Stimulated activated CD4-positive, alpha-beta T cell treated with anti-CD3 and anti-CD28 coated beads, Interleukin-12 subunit alpha, Interleukin-12 subunit beta, amount 100 ng/mL, for 4 hours (primary cell): ENCODE measurements at places on chromosomes 1 and 21.

DNA sequence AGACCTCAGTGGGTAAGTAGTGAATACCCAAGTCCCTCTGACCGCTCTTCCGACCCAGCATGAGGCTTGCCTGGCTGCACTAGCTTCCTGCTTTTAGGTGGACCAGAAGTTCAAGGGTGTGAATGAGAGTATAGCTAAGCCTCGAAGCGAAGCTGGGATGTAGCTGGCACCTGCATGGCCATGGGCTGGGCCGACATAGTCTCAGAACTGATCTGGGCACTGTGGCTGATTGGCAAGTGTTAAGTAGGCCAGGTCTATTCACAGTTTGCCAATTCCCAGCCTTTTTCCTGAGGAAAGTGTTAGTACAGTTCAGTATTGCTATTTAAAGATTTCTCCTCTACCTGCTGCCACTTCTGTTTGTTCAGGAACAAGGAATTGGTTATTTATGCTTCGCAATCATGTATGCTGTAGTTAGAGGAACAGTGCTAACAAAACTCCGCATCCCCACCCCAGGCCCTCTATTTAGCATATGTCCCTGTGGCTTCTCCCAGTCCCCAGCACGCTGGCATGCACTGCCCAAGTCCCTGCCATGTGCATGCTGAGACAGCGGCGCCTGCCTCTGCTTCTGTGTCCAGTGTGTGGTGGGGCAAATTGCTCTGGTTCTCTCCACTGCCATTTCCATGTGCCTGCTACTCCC, 16.3 kb downstream of the SPATA46 start:
- DNase-seq: no peak

- peak; percentile 99 for DNase-seq
These were observed at the start of gene PRDX1 for GRCh38 chr1:45521413-45522323. PRDX1 (minus strand) TSS chr1:45521884; CDS start chr1:45519043, 2,841 bp downstream.

- DNase-seq: no peak
These were observed at the start of gene OBSCN for GRCh38 chr1:228207851-228208821. OBSCN (plus strand) TSS chr1:228208044; CDS start chr1:228211784, 3,740 bp downstream.

DNA sequence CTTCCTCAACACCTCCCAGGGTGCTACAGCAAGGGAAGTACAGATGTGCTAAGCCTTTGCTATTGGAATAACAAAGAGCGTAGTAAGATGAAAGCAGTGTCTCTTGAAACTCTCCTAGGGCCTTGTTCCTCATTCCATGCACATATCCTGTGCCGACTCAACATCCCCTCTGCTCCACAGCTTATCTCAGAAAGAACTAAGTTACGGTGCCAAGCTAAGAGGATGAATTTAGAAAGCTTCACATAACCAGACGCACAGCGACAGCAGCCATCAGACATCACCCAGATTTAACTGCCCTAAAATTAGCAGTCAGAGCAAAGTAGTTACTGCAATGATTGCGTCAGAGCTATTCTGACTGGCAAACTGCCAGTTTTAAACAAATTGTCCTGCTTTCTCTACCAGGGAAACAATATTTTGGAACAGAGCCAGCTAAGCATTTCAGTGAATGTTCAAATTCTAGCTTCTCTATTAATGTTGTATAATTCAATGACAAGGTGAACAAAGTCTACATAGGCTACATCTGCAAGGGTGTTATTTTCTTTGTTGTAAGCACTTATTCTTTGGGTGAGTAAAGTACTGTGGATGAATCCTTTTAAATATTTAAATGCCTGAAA, 9.5 kb downstream of the SIPA1L2 start:
- DNase-seq: no peak

- no peak for DNase-seq
These were observed 182.5 kb downstream of the HUNK start for GRCh38 chr21:32055305-32055704.

DNA sequence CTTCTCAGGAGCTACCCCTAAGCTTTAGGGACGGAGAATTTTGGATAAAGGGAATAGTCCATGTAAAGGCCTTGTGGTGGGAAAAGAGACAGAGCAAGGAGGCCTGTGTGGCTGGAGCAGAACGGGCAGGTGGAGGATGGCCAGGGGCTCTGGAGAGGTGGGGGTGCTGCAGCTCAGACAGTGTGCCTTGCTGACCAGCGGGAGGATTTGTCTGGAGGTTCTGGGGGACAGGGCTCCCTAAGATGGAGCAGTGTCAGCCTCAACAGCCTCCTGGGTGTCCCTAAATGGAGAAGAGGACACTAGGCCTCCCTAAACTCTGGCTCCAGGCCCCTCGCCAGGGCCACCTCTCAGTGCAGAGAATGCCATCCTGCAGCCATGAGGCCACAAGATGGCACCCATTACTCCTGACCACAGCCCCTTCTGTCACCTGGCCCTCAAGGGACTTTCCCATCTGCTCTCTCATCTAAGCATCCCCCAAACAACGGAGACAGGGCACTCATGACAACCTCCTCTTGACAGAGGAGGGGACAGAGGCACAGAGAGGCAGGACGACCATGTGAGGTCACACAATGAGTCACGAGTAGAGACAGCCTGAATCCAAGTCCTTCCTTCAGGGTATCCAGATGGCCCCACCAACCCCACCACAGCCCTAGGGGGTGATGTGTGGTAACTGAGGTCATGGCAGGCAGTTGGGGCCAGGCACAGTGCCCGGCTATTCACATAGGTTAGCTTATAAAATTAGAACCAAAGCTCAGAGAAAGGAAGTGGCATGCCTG, 94.7 kb downstream of the DMRTB1 start:
- DNase-seq: no peak

DNA sequence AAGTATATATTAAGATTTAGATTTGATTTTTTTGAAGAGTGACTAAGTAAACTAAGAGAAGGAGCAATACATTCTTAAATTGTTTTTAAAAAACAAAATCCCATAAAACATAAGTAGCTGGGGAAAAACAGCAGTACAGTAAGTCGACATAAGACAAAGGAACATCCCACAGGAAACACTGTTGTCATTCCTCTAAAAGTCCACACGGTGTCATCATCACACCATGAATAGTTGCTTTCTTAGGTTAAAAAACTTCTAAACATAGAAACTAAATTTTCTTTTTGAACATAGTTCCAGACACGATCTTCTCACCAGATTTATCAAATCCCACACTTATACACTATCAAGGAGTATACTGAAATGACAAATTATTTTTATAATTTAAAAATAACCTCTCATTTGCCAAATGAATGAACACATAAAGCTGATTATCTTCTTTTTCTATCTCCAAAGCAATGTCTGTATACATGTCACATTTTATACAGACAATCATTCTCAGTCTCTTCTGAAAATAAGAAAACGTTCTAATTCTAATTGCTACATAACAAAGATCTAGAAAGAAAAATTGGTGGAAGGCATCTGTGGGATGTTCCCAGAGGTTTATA, 15.8 kb downstream of the ODF2L start:
- DNase-seq: no peak

DNA sequence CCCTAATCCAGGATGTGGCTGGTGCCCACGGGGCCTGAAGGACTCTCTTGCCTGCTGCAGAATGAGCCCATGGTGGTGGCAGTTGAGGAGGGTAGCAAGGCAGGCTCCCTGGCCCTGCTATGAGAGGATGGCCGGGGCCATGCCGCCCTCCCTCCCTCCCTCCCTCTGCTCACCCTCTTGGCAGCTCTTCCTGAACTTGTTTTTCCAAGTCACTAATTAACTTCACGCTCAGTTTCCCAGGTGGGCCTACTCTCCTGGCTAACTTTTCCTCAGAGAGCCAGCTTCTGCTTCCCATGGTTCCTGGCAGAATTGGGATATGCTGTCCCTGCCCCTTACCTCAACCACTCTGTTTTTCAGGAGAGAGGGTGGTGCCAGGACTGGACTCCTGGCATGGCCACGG, 10.2 kb downstream of the KCNC4 start:
- no peak for DNase-seq
